Airway epithelial cell (primary cell): ENCODE measurements at places on chromosomes 3 and 15. TPM values are rescaled to one million over a fixed set of nuclear protein-coding genes. Genes with fewer than 3 reads are reported as not detected.

The RAB6B gene
- 0.05 and 0.35 TPM in 2 replicates for total RNA-seq

The CACNA2D2 gene
- total RNA-seq = 0.07 TPM in 1 of 2 replicates, not detected in the other

The HEMK1 gene
- total RNA-seq = 14.0 and 15.9 TPM in 2 replicates

The ARPIN gene
- 8.8 and 14.1 TPM in 2 replicates for total RNA-seq

The TMPRSS7 gene
- total RNA-seq = 0.14 TPM in 1 of 2 replicates, not detected in the other

The ACKR4 gene
- 0.19 TPM in 1 of 2 replicates, not detected in the other for total RNA-seq

The ADAMTS17 gene
- 1.1 and 2.0 TPM in 2 replicates for total RNA-seq

The ADCY5 gene
- total RNA-seq = not detected in 2 replicates

The EEFSEC gene
- 13.3 and 15.6 TPM in 2 replicates for total RNA-seq

The UBE2E2 gene
- 31.2 and 119 TPM in 2 replicates for total RNA-seq

The CALML4 gene
- total RNA-seq = 0.84 and 0.85 TPM in 2 replicates

The SI gene
- total RNA-seq = not detected in 2 replicates

The SEMA7A gene
- 20.0 and 20.7 TPM in 2 replicates for total RNA-seq

The ROPN1 gene
- total RNA-seq = not detected in 2 replicates

The EPHA3 gene
- 0.07 TPM in 1 of 2 replicates, not detected in the other for total RNA-seq

The GOLGB1 gene
- 16.2 and 23.5 TPM in 2 replicates for total RNA-seq

The LMAN1L gene
- not detected in 2 replicates for total RNA-seq

The SLCO3A1 gene
- 4.3 and 6.5 TPM in 2 replicates for total RNA-seq

The ABHD17C gene
- 11.1 and 20.8 TPM in 2 replicates for total RNA-seq

The CADM2 gene
- total RNA-seq = 0.14 and 5.0 TPM in 2 replicates

The GRM2 gene
- not detected in 2 replicates for total RNA-seq

The BNIP2 gene
- 66.5 and 92.9 TPM in 2 replicates for total RNA-seq

The TP63 gene
- 77.4 and 117 TPM in 2 replicates for total RNA-seq

The NR1I2 gene
- not detected in 2 replicates for total RNA-seq

The RBP2 gene
- not detected in 2 replicates for total RNA-seq

The TMEM202 gene
- total RNA-seq = not detected in 2 replicates

The CMTM8 gene
- total RNA-seq = 6.9 and 7.8 TPM in 2 replicates

The TPRG1 gene
- 2.8 and 3.5 TPM in 2 replicates for total RNA-seq

The RCN2 gene
- 51.3 and 65.9 TPM in 2 replicates for total RNA-seq

The CAPN3 gene
- 1.5 and 1.7 TPM in 2 replicates for total RNA-seq

The PATL2 gene
- total RNA-seq = not detected in 2 replicates

The DPPA2 gene
- not detected in 2 replicates for total RNA-seq

The SPINT1 gene
- total RNA-seq = 330 and 346 TPM in 2 replicates
